ENCODE measurements at places on chromosomes 2 and 18. TPM values are rescaled to one million over a fixed set of nuclear protein-coding genes. Genes with fewer than 3 reads are reported as not detected.

PSD4 gene
- 1.4 TPM for total RNA-seq

OSR1 gene
- 11.6 TPM for total RNA-seq

AGFG1 gene
- 62.8 TPM for total RNA-seq

VWC2L gene
- not detected for total RNA-seq

RIOK3 gene
- 74.8 TPM for total RNA-seq

Data from smooth muscle cell of the pulmonary artery (primary cell).